Fibroblast of skin of scalp (primary cell): ENCODE measurements at places on chromosomes 16 and 17.

DNA sequence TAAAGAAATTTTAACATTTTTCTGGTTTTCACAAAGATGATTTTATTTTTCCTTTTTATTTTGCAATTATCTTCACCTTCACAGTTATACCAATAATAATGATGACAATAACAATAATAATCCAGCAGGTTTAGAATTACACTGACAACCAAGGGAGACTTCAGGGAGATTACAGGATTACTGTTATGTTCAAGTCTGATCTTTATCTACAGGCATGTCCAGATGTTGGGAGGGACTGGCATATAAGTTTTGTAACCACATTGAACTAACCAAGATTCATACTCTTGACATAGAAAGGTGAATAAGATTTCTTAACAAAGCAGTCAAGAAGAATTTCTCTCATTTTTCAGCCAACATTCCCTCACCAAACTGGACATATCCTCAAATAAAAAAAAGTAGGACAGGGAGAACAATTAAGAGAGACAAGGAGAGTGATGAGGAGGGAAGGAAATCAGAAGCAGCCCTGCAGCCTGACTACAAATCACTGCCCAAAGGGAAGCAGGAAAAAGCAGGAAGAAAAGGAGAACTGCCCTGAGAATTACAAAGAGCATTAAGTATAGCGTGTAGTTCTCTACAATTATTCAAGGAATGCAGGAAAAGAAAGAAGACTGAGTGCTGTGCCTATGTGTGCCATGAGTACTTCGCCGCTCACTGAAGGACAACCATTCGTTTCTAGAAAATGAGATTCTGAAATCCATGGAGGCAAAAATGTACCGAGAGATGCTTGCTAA is 155.7 kb upstream of the C17orf78 start:
- DNase-seq, result no peak

DNA sequence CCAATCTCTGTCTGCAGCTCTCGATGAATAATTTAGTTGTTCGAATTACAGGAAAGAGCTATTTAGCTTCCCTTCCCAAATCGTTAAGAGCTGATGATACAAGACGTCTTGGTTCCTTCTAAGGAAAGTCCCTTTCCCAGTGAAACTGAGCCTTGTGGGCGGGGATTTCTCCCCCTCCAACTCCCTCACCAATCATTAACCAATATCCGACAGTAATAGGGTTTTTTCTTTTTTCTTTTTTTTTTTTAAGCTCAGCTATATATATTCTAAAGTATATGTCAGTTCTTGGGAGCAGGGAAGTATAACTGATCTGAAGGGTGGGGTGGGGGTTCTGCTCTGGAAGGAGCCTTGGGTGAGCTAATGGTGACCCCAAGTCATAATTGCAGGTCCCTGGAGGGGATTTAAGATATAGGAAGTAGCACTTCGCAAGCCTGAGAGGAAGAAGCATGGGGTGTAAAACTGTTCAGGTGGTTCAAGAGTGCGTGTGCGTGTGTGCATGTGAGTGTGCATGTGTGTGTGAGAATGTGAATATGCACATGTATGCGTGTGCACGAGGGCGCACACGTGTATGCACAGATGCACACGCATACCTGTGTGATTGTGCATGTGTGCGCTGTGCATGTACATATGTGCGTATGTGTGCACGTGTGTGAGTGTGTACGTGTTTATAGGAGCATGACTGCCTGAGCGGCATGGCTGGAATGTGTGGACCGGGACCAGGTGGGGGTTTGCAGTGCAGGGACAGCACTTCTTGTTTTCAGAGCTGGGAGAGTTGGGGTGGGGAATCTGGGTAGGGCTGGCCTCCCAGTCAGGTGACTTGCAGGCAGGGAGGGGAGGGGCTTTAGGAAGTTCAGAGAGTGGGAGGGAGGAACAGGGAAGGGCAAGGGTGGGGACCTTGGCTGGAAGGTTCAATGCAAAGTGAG is 42.7 kb downstream of the SOCS3 start:
- no peak for DNase-seq

- peak; percentile 58 for DNase-seq
Measured at GRCh38 chr16:69410219-69410990, 14.0 kb upstream of the CYB5B start.

GRCh38 chr16:30553393-30553899 is 4.7 kb downstream of the ZNF764 start:
- DNase-seq, result no peak

DNA sequence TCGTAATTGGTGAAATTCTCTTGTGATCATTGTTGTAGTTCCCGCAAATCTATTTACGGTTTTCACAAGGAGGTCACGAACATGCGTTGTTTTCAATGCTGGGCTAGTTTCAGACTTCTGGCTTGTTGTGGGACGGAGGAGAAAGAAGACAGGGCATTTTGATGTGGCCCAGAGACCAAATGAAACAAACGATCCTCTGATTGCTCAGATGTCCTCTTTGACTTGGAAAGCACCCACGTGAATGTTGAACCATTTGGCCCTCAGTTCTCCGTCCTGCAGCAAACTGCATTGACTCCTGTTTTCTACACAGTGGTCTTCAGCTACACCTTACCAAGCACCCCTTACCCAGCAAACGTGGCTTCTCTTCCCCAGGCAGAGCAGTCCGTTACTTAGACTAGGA is 391.0 kb downstream of the WWOX start:
- DNase-seq, result no peak

GRCh38 chr16:57863434-57864160 is 61.3 kb upstream of the KIFC3 start:
- DNase-seq, result peak; percentile 82

- DNase-seq, result no peak
Measured at GRCh38 chr16:22013486-22013885, 5.6 kb downstream of the MOSMO start.

- DNase-seq, result no peak
Measured at GRCh38 chr17:34416116-34416515, 53.1 kb upstream of the CCL1 start.

GRCh38 chr17:64661726-64661975 is 456 bp downstream of the SMURF2 start:
- DNase-seq, result no peak

GRCh38 chr16:57244463-57244766 is 644 bp upstream of the ARL2BP start:
- DNase-seq, result no peak

- DNase-seq, result no peak
Measured at GRCh38 chr16:12459391-12460063, 344.2 kb downstream of the CPPED1 start.

DNA sequence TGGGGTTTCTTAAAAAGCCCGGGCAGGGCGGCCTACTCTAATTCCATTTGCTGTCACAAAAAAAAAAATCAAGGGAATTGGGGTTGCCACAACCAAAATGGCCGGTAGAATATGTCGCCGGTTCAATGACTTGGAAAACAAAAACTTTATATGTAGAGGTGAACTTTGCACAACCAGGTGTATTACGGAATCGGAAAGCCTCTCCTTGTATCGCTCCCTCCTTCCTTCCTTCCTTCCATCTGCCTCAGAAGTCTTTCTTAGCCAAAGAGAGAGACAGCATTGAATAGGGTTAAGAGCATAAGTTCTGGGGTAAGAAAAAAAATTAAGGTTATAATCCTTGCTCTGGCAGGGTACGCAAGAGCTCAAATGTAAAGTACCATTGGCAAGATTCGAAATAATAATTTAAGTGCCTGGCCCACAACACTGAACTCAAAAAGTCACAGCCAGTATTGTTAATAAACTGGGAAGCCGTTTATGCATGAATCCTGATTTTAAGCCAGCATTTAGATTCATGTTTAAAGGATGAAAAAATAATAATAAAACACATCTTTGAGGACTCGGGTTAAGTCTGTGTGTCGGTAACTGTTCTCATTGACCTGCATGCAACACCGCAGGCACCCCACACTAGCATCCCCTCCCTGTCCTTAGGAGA is 522 bp upstream of the GLG1 start:
- DNase-seq, result no peak

GRCh38 chr16:28902909-28903308 is 22.1 kb downstream of the RABEP2 start:
- DNase-seq, result no peak

DNA sequence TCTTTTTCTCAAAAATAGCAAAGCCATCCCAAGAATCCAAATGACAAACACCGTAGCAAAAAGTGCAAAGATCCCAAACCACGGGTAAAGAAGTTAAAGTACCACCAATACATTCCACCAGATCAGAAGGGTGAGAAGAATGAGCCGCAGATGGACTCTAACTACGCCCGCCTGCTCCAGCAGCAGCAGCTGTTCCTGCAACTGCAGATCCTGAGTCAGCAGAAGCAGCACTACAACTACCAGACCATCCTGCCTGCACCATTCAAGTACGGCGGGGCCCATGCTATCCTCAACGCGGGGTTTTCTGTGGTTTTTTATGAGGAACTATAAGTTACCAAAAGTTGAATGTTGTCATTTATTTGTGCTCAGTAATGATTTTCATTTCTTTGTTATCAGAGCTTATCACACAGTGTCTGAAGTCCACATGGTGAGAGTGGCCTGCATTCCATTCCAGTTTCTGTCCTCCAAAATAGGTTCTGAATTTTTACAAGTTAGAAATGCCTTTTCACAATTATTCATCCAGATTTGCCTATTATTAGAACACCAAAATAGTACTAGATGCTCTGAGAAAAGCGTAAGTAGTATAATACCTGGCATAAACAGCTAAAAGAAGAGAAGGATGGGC is 169.2 kb downstream of the MRTFB start:
- DNase-seq, result peak; percentile 14

DNA sequence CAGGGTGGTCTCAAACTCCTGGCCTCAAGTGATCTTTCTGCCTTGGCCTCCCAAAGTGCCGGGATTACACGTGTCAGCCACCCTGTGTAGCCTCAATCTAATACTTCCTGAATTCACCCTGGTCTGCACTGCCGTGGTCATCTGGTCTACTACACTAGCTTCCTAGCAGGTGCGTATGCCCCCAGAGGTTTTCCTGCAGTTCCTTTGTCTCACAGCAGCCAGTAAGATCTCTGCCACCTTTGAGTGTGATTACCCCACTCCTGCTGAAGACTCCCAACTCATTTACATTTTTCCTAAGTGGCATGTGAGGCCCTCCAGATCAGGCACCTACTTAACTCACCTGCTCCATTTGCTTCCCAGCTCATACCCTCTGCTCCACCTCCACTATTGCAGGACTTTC is 5.1 kb upstream of the DDX19A start:
- DNase-seq, result no peak

- DNase-seq, result no peak
Measured at GRCh38 chr16:62715701-62716100, 679.5 kb upstream of the CDH8 start.

- DNase-seq, result no peak
Measured at GRCh38 chr16:74700116-74700437, 585 bp downstream of the MLKL start.

DNA sequence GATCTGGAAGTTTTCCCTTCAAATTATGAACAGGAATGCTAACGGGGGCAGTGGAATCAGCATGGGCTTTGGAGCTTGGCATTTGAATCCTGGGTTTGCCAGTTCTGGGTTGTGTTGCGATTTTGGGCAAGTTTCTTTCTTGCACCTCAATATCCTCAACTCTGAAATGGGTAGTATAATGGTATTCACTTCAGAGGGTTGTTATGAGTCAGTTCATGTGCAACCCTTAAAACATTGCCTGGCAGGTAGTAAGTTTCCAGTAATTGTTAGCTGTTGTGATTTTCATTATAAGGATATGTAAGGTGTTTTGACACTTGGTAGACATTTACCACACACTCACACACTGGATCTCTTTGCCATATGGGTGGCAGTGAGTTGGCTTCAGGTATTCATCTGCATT is 33.4 kb downstream of the SNX29 start:
- DNase-seq, result no peak

GRCh38 chr16:2686912-2687507 is 4.7 kb downstream of the KCTD5 start:
- no peak for DNase-seq
